ENCODE measurements at places on chromosomes 16 and 17.

DNA sequence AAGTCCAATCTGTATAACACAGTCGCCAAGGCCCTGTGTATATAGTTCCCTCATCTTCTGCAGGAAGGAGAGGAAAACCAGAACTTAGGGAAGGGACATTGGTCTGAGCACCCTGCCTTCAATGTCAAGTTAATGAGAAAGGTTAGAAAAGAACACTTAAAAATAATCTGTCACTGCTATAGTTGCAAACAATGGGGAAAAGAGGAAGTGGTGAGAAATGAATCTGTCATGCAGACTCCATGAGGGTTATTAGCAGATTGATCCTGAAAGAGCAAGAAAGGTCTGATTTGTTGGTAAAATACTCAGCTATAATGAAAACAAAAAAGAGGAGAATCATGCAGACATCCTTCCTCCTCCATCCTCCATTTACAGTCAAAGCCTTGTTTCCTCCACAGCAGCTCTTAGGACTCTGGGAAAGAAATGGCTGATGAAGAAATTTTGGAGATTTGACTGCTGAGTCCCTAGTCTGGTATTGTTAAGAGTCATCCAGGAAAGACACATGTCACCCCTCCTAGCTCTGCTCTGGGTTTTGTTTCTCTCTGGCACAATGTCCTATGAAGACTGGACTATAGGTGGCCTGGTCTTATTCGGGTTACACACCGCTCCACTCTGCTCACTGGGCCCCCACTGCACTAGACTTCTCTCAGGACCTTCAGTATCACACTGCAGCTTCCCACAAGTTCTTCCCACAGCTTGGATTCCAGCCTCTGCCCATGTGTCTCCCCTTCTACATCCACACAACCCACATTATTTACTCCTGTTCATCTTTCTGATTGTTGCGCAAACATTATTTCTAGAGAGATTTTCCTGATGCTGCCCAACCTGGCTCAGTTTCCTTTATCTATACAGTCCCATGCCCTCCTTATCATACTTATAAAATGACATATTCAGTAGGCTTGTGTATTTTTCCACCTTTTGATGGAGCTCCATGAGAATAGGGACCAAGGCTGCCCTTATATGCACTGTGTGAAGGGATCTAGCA lies 56.5 kb upstream of the XYLT1 start:
- DNase-seq: no peak

GRCh38 chr16:57646388-57647039 lies 18.1 kb downstream of the ADGRG1 start:
- DNase-seq: no peak

- no peak for DNase-seq
Measured at GRCh38 chr17:27888067-27888466, 5.1 kb downstream of the LYRM9 start.

- DNase-seq: no peak
Measured at GRCh38 chr16:65021852-65022595, 99.8 kb downstream of the CDH11 start.

DNA sequence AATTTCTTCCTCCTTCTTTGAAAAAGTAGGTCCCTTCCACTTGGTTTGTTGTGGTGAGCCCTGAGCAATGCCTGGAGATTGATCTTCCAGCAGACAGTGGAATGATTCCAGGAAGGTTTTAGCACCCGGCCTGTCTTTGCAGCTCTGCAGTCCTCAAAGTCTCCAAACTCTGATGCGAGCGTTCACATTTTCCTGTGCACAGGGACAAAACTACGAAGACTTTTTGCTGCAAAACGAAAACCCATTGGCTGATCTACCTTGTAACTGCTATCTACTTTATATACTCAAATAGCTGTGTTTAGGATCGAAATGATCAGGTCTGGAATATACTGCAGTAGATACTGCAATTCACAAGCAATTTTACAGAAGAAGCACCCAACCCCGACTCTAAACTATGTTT lies 21.7 kb downstream of the G6PC1 start:
- no peak for DNase-seq

GRCh38 chr17:12613566-12613965 lies 52.1 kb upstream of the MYOCD start:
- peak; percentile 72 for DNase-seq

Data from fibroblast of skin of left quadriceps (primary cell).